AML-193 (cell line): ENCODE measurements at places on chromosomes 13 and 19.

- no peak for DNase-seq
Observed at GRCh38 chr19:29708554-29709439, 6.3 kb downstream of the C19orf12 start.

DNA sequence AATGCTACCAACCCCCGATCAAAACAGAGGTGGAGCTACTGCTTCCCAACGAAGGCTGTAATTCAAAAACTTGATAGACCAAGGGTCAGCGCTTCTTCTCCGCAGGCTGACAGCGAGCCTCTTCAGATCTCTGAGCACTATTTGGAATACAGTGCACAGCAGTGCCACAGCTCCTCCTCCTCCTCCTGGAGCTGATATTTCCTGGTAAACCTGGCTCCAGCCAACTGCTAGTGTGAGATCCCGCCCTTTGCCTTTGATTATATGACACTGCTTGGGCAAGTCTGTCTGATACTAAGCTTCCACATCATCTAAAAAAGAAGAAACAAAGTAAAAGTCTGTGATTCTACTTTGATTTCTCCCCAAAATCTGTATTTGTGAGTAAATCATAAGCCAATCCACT is 710.5 kb downstream of the DACH1 start:
- DNase-seq = no peak

- DNase-seq = no peak
Observed at GRCh38 chr13:77891486-77891885, 27.1 kb downstream of the EDNRB start.

- no peak for DNase-seq
Observed at GRCh38 chr13:70363991-70364390, 255.7 kb upstream of the KLHL1 start.

DNA sequence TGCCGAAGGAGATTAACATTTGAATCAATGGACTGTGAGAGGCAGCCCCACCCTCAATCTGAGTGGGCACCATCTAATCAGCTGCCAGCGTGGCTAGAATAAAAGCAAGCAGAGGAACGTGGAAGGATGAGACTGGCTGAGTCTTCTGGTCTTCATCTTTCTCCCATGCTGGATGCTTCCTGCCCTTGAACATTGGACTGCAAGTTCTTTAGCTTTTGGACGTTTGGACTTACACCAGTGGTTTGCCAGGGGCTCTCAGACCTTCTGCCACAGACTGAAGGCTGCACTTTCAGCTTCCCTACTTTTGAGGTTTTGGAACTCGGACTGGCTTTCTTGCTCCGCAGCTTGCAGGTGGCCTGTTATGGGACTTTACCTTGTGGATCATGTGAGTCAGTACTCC is 14.7 kb downstream of the NHLRC3 start:
- DNase-seq = no peak

DNA sequence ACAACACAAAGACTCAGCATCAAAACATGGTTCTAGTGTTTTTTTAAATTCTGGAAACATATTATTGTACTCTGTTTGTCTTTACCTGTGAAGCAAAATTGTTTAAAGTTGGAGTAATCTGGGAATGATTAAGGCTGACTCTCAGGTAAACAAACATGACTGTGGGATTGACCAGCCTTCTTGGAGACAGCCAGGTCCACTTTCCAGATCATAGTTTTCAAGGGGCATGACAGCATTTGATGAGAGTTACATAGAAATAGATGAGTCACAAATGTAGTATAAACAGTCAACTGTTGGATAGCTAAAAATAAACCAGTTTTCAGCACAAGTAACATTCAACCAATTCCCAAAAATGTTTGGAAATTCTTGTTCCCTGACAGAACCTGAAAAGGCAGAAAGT is 1680.9 kb downstream of the OLFM4 start:
- DNase-seq = no peak

GRCh38 chr19:13637664-13638063 is 126.7 kb upstream of the MRI1 start:
- DNase-seq = no peak

DNA sequence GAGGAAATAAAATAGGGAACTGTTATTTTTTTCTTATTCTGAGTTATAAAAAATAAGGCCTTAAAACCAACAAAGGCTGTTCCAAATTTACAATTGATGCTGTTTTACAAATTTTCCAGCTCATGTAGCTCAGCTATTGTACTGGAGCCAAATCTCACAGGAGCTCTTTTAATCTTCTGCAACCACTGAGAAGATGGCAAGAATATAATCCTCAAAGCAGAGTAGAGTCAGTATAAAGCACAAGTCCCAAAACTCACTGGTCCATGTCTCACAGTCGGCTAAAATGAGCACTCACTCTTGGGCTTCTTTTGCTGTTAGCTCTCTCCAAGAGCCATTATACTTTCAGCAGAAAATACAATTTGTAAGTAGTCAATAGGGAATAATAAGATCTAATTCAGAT is 1074.4 kb upstream of the PRR20A start:
- no peak for DNase-seq

GRCh38 chr13:105936816-105937215 is 598.6 kb downstream of the EFNB2 start:
- DNase-seq = no peak

- DNase-seq = no peak
Observed at GRCh38 chr13:111061358-111062045, 53.6 kb upstream of the ARHGEF7 start.

DNA sequence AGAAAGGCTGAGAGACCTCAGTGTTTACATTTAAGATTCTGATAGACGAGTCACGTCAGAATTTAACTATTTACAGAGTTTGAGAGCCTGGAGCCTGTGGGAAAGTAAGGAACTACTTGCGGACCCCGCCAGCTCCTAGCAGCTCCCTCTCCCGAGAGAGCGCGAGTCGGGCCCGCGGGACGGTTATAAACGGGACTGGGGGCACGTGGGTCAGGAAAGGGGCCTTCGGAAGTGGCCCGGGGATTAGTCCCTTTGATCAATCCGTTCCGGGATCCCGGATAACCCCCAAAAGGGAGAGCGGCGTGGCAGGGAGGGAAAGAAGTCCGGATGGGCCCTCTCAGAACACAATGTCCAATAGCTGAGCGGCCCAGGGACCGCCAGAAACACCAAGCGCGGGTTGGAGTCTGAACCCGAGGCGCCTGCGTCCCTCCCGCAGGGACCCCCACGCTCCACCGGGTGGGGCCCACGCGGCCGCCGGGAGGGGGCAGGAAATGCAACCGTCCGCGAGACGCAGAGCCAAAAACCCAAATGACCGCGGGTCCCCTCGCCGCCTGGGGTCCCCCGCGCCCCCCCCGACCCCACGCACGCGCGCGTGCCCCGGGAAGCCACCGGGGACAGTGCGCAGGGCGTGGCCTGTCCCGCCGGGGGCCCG is 3.6 kb downstream of the ZIC5 start:
- DNase-seq = no peak

DNA sequence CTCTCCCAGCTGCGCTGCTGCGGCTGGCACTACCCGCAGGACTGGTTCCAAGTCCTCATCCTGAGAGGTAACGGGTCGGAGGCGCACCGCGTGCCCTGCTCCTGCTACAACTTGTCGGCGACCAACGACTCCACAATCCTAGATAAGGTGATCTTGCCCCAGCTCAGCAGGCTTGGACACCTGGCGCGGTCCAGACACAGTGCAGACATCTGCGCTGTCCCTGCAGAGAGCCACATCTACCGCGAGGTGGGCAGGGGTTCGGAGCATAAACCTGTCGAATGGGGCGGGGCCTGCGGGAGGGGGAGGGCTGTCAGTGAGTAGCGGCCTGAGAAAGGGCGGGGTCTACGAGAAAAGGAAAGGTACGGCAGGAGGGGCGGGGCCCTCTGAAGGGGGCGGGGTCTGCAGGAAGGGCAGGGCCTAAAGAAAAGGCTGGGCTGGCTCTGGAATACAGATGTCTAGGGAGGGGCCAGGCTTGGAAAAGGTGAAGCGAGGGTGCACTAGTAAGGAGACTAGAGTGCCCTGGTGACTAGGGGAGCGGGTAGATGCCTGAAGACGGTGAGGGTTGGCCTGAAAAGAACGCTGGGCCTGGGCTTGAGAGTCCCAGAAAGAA is 3.6 kb downstream of the CD37 start:
- DNase-seq = no peak

GRCh38 chr13:38223089-38223488 is 126.6 kb upstream of the UFM1 start:
- DNase-seq = no peak

GRCh38 chr13:113343692-113343968 is 20.3 kb downstream of the GRTP1 start:
- no peak for DNase-seq

- DNase-seq = no peak
Observed at GRCh38 chr19:17289489-17289888, 7.8 kb downstream of the ANKLE1 start.

DNA sequence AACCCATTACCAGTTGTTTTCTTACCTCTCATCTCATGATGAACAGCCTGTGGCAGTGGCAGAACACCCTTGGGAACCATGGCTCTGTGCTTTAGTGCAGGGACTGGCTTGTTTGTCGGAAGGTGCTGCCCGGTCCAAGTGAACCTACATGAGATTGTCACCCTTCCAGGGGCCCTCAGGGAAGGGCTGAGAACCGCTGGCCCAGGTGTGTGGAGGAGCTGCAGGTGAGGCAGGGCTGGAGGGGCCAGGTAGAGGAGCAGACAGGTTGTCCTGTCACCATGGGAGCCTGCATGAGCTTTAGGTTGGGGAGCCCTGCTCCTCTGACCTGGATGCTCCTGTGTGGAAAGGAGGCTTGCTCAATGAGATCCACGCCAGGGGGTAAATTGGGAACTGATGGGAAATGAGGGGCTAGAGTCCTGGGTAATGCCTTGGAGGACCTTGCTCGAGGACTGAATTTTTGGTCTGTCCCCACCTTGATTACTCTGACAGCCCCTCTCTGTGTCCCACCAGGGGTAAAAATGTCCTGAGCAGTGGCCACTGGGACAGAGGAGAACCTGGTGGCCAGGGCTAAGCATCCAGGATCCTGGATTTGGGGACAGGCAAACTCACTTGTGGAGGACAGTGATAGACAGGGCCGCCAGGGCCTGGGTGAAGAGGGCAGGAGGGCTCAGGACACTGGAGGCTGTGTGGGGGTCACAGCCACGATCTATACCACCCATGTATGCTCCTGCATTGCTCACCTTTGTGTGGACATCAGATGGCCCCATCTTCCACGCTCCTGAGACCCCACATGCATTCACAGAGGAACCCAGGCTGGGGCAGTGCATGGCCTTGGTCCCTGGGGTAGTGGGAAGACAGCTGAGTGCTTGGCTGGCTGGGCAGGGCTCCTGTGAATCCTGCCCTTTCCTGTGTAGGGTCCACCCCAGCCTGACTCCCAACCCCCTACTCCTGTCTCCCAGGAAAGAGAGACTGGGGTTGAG is 24.1 kb upstream of the CEACAM1 start:
- DNase-seq = no peak

DNA sequence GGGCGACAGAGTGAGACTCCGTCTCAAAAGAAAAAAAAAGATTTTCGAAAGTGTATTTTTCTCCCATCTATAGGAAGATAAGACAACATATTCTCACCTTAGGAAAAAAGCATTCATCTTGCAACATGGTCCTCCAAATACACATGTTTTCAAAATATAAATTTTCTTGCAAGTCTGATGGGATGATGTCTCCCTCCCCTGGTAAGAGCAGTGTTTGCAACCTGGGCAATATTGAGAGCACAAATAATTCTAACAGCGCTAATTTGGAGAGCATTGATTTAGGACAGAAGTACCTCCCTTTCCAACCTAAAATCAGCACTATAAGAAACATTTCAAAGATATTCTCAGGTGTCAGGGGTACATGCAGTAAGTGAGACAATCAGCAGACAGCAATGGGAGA is 61.0 kb upstream of the SHISA2 start:
- no peak for DNase-seq

DNA sequence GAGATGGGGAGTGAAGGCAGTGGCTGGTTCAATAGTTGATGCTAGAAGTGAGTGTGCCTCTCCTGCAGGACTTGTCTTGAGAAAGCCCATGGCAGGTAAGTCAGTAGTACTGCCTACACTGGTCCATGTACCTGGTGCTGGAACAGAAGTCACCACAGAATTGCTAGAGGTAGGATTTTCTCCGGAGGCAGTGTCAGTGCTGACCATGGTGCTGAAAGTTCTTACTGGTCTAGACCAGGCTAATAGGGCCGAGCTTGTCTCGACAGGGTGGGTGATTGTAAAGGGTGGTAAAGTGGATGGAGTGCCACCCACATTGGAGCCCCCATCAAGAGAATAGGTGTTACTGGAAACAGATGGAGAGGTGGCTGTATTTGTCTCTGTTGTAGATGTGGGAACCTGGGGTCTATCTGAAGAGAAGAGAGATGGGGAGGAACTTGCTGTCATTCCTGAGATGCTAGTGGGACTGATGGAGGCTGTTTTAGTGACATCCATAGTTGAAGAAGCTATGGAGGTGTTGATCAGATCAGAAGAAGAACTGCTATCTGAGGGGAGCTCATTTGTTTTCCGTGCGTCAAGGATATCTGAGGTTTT is 36.6 kb downstream of the MUC16 start:
- no peak for DNase-seq

DNA sequence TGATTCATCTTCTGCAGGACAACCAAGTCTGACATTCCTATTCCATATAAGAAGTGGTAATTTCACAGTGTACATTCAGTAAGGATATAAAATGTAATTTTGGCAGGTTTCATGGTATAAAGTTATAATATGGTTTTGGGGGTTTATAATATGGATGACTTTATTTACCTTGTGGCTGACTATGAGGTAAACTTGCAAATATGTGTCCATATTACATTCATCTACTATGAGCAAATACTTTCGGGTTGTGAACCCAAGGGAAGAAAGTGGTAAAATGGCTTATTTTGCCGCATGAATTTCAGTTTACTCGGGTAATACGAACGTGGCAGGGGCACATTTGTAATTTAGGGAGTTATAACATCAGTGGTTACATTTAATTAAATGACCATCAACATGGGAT is 86.7 kb upstream of the TNFSF11 start:
- no peak for DNase-seq

DNA sequence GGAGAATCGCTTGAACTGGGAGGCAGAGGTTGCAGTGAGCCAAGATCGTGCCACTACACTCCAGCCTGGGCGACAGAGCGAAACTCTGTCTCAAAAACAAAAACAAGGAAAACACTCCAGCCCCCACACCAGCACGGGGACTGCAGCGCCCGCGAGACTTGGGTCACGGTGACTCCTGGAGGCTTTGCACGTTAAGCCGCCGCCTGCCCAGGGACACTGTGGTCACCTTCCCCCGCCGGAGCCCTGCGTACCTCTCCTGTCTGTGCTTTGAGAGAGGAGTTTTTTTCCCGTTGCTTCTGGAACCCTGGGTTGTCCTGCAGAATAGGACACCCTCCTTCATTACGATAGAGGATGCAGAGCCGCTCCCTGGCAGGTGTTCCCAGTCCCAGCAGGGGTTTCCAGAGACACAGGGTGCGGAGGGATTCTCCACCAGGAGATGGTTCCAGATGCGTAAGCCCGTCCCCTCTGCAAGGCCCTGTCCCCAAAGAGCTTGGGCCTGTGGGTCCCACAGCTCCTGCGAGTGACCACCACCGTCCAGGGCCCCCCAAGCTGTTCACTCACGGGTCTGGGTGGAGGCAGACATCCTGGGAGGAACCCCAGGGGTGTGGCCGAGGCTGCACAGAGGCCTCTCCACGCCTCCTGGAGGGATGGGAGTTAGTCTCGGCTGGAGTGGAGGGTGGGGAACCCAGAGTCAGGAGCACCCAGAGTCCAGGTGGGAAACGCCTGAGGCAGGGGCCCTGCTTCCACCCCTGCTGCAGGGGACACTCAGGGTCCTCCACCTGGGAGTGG is 42.8 kb upstream of the NDUFS7 start:
- no peak for DNase-seq

- DNase-seq = no peak
Observed at GRCh38 chr13:111210091-111210490, 95.0 kb downstream of the ARHGEF7 start.

- DNase-seq = no peak
Observed at GRCh38 chr13:85725433-85725832, 73.8 kb downstream of the SLITRK6 start.
